ENCODE measurements at places on chromosomes 3 and 15. TPM values are rescaled to one million over a fixed set of nuclear protein-coding genes. Genes with fewer than 3 reads are reported as not detected.

ARL6 gene
- total RNA-seq: 6.6 TPM

CATSPER2 gene
- 0.58 TPM for total RNA-seq

ANKRD28 gene
- 109 TPM for total RNA-seq

AADAC gene
- total RNA-seq: not detected

TTLL3 gene
- 4.4 TPM for total RNA-seq

B3GALNT1 gene
- 23.6 TPM for total RNA-seq

VEPH1 gene
- 92.5 TPM for total RNA-seq

LSM3 gene
- total RNA-seq: 17.6 TPM

SYNPR gene
- not detected for total RNA-seq

GOLGA6D gene
- total RNA-seq: not detected

SLC6A11 gene
- total RNA-seq: not detected

SKIC8 gene
- 111 TPM for total RNA-seq

DIPK2A gene
- 7.5 TPM for total RNA-seq

TRPC1 gene
- 7.3 TPM for total RNA-seq

GOLGA6L2 gene
- not detected for total RNA-seq

HDC gene
- total RNA-seq: not detected

CLSTN2 gene
- total RNA-seq: not detected

SERINC4 gene
- not detected for total RNA-seq

ENTPD3 gene
- total RNA-seq: not detected

GP5 gene
- total RNA-seq: under 0.01 TPM

AHSG gene
- not detected for total RNA-seq

GOLGA8J gene
- total RNA-seq: not detected

TMEM207 gene
- not detected for total RNA-seq

CD96 gene
- not detected for total RNA-seq

SLC12A1 gene
- not detected for total RNA-seq

RPS27L gene
- total RNA-seq: 137 TPM

THRB gene
- 7.3 TPM for total RNA-seq

SLC25A26 gene
- 17.2 TPM for total RNA-seq

PPARG gene
- 30.5 TPM for total RNA-seq

LRRN1 gene
- total RNA-seq: not detected

A4GNT gene
- not detected for total RNA-seq

SLC25A36 gene
- 12.7 TPM for total RNA-seq

All from myometrial cell (primary cell).